ENCODE measurements at places on chromosomes 5 and 9.
A peak's percentile ranks its signal among the peaks of the same experiment; 100 is the strongest.

DNA sequence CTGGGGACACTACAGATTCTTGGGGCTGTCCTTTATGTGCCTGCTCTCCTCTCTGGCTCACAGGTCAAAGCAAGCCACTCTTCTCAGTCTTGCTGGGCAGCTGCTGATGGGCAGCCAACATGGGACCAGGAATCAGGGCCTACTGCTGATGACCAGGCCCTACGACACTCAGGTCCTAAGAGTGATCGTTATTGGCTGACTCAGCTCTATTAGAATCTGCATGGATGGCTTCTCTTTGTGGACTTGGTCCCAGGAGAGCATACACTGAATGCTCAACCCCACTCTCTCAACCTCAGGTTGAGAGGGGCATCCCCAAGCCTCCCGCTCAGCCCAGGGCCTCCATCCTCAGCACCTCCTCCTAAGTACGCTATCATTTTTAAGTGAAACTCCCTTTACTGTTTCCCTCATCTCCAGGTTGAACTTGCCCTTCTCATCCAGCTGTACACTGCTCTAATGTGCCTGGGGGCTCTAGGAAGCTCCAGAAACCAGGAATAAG is 250.8 kb upstream of the PANK3 start:
- DNase-seq = no peak

GRCh38 chr9:88775559-88775958 is 215.7 kb upstream of the S1PR3 start:
- no peak for DNase-seq

- DNase-seq = no peak
Measured at GRCh38 chr5:80967500-80968181, 7.5 kb downstream of the RASGRF2 start.

DNA sequence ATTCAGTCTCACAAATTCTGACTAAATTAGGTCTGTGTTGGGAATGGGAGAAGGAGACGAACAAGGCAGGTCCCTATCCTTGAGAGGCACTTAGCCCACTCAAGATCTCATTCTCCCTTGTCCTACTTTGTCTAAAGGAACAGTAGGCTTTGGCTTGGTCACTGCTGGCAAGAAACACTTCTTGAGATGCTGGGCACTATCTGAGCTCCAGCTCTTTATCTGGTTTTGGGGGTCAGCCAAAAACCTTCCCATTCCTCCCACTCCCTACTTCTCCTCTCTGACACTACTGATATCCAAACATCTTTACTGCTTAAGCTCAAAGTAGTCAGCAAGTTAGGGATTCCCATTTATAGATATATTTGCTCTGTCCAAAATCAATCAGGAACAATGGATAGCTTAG is 155.2 kb downstream of the MAPKAP1 start:
- no peak for DNase-seq

GRCh38 chr9:129458155-129458661 is 162.7 kb downstream of the C9orf50 start:
- no peak for DNase-seq

- no peak for DNase-seq
Measured at GRCh38 chr9:125183054-125183453, 6.5 kb downstream of the PPP6C start.

- no peak for DNase-seq
Measured at GRCh38 chr5:35518104-35518503, 99.6 kb upstream of the SPEF2 start.

DNA sequence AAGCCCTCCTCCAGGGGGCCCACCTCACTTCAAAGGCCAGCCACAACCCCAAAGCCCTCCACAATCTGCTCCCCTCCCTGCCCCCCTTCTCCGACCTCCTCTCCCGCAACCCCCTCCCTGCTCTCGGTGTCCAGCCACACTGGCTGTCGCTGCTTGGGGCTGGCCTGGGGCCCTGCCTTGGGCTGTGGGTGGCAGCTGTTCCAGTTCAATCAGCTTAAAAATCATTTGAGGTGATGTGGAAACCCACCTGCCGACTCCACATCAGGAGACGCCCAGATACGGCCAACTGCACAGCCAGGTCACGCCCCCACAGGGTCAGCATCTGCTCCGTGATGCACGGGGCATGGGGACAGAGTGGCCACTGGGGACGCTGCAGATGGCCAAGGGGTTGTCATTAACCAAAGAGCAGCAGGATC is 107.0 kb upstream of the MVB12B start:
- no peak for DNase-seq

DNA sequence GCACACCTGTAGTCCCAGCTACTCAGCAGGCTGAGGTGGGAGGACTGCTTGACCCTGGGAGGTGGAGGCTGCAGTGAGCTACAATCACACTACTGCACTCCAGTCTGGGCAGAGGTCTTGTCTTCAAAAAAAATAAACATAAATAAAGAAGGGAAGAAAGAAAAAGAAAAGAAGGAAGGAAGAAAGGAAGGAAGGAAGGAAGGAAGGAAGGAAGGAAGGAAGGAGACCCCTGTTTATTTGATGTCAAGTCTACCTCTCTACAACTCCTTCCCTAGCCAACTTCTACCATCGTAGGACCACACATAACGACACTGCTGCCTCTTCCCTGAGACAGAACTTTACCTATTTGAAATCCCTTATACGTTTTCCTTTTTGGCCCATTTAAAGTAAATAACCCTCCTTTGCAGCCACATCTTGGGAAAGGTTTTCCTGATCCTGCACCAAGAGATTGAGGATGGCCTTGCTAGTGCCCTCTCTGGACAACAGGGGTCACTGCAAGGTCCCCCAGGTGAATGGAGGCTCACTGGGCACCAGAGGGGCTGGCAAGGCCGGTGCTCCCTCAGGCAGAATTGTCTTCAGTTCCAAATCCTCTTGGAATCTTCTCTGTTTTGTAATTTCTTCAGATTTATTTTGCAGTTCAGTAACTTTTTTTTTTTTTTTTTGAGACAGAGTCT is 10.5 kb downstream of the RPS14 start:
- no peak for DNase-seq

DNA sequence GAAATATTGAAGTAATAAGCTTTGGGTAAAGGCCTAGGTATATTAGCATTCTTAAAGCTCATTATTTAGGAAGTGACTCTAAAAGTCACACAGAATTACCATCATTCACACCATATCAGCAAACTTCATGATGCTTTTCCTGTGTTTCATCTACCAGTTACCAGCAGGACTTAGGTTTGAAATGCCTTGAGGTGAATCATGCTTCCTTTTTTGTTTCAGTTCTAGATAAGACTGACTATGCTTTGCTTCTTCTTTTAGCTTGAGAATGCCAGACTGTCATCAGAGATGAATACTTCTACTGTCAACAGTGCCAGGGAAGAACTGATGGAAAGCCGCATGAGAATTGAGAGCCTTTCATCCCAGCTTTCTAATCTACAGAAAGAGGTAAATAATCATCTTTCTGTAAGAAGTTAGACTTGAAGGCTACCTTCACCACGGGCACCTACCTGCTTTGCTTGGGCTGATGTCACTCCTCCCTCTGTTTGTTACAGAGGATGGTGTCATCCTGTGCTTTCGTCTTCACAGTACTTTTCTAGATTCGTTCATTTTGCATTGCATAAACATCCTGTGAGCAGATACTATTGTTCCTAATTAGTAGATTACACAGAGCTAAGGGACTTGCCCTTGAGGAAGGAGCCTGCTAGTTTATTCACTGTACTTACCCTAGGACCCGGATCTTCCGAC is 34.7 kb downstream of the LMNB1 start:
- no peak for DNase-seq

DNA sequence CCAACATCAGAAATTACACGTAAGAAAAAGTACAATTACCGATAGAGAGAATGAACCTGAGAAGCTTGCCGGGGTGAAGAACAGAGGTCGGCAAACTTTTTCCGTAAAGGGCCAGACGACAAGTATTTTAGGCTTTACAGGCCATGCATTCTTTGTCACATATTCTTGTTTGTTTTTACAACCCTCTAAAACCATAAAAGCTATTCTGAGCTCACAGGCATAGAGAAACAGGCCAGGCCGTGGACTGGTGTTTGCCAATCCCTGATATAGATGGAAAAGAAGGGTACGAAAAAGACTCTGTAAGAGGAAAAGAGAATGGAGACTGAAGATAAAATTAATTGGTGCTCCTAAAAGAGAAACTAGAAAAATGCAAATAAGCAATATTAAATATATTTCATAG is 15.4 kb downstream of the SFXN1 start:
- DNase-seq = no peak

- no peak for DNase-seq
Measured at GRCh38 chr9:112380102-112380824, at the start of gene HSDL2. HSDL2 (plus strand) TSS chr9:112380108; CDS start chr9:112380164, 56 bp downstream.

DNA sequence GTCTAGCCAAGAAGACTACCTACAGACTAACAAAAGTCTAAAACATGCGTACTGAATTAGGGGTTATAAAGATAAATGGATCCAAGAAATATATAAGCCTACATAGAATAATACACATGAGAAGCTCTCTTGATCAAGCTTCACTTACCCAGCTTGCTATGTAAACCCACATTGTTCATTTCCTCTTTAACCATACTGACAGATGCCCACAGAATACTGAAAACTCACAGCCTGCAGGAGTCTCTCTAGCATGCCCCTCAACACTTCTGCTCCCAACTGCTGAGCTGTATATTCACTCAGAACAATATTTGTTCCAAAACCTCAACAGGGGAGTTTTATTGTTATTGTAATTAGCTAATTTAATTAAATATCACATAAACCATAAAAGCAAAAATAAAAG is 52.4 kb downstream of the RFX3 start:
- DNase-seq = no peak

- no peak for DNase-seq
Measured at GRCh38 chr5:25451294-25451693, 806.5 kb upstream of the CDH10 start.

GRCh38 chr5:81147011-81147885 is 85.9 kb upstream of the CKMT2 start:
- DNase-seq = no peak

- no peak for DNase-seq
Measured at GRCh38 chr5:175466700-175467318, 11.6 kb upstream of the SFXN1 start.

GRCh38 chr5:81835814-81836367 is 85.0 kb upstream of the SSBP2 start:
- no peak for DNase-seq

DNA sequence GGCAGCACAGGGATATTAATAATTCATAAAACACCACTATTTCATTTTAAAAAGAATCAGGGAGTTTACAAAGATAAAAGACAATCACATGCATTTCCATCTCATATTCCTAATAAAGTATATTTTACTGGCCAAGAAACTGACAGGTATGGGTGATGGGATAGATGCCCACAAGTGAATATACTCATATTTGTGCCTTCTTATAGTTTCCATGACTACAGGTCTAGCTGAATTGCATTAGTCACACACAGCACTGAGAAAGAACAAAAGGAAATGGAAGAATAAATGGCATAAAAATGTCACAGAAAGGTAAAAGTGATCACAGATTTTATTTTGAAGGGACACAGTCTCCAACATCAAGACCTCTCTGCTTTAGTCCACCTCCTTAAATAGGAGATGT is 193.5 kb downstream of the PLK2 start:
- no peak for DNase-seq

DNA sequence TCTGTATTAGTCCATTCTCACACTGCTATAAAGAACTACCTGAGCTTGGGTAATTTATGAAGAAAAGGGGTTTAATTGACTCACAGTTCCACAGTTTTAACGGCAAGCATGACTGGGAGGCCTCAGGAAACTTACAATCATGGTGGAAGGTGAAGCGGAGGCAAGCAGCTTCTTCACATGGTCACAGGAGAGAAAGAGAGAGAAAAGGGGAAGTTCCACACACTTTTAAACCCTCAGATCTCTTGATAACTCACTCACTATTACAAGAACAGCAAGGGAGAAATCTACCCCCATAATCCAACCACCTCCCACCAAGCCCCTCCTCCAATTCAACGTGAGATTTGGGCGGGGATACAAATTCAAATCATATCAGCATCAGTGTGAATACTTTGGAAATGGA is 133.4 kb upstream of the SLC30A5 start:
- no peak for DNase-seq

- DNase-seq = no peak
Measured at GRCh38 chr5:78268356-78268755, 26.1 kb downstream of the AP3B1 start.

DNA sequence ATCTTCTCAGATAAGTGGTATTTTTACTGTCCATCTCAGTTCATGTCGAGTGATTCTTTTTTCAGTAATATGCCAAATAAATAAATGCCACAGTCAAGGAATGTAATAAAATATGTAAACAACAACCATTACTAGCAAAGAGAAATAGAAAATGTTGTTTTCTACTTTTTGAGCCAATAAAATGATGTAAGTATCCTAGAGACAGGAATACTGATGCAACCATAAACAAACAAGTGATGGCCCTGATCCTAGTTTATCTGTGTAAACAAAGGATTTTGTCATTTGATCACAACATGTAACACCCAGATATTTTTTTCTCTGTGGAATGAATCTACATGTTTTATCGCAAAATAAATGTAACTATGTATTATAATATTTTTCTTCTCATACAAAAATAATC is 1852.8 kb downstream of the EFNA5 start:
- no peak for DNase-seq

- no peak for DNase-seq
Measured at GRCh38 chr5:175873088-175873454, 1.7 kb downstream of the CPLX2 start.

- no peak for DNase-seq
Measured at GRCh38 chr9:120175031-120175430, 404.9 kb downstream of the CDK5RAP2 start.

- no peak for DNase-seq
Measured at GRCh38 chr5:124951661-124952060, 205.2 kb upstream of the ZNF608 start.

GRCh38 chr9:105098370-105098769 is 146.1 kb upstream of the SLC44A1 start:
- no peak for DNase-seq

GRCh38 chr5:65125591-65126541 is 355.9 kb downstream of the ADAMTS6 start:
- DNase-seq = peak; percentile 26

- DNase-seq = no peak
Measured at GRCh38 chr9:132094314-132094791, 14.7 kb upstream of the MED27 start.

DNA sequence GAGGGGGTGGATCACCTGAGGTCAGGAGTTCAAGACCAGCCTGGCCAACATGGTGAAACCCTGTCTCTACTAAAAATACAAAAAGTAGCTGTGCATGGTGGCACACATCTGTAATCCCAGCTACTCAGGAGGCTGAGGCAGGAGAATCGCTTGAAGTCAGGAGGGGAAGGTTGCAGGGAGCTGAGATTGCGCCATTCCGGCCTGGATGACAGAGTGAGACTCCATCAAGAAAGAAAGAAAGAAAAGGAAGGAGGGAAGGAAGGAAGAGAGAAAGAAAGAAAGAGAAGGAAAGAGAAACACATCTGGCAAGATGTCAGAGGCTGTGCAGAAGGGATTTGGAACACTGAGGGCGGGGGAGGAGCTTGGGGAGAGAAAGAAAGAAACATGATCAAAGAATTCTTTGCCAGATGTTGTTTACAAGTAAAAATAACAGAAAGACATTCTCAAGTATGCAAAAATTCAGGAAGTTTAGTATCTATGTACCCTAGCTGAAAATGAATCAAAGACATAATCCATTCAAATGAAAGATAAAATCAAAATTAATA is 93.7 kb downstream of the AK8 start:
- DNase-seq = no peak

DNA sequence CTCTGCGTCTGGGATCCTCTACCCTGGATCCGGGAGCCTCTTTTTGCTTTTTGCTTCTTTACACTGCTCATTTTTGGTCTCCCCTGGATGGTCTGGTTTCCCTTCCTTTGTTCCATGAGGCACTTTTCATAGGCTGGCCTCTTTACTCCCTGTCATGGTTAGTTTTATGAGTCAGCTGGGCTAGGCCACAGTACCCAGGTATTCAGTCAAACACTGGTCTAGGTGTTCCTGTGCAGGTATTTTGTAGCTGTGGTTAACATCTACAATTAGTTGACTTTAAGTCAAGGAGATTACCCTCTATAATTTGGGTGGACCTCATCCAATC is 17.5 kb downstream of the ANKRD33B start:
- no peak for DNase-seq
